ENCODE measurements at places on chromosomes 6 and 20. TPM values are rescaled to one million over a fixed set of nuclear protein-coding genes. Genes with fewer than 3 reads are reported as not detected.
A peak's percentile ranks its signal among the peaks of the same experiment; 100 is the strongest.

DNA sequence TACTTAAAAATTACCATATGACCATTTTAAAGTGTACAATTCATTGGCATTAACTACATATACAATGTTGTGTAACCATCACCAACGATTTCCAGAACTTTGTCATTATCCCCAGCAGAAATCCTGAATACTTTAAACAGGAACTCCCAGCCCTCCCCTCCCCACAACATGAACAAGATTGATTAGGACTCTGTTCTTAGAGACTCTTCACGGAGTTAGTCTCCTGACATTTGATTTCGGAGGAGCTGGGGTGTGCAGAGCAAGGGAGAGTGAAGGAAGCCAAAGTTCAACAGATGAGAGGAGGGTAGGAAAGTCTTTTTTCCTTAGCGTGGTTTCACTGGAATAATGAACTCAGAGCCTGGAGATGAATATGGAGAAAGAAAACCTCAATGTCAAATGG, 17.2 kb upstream of the QKI start:
- peak overlapping the region; percentile 71 for H3K4me3 ChIP-seq
- H3K36me3 ChIP-seq, result no peaks in the 10 kb centered on the region
- no peaks in the 10 kb centered on the region for H3K27me3 ChIP-seq
- H3K4me1 ChIP-seq, result peaks cover 14% of the 10 kb centered on the region

DNA sequence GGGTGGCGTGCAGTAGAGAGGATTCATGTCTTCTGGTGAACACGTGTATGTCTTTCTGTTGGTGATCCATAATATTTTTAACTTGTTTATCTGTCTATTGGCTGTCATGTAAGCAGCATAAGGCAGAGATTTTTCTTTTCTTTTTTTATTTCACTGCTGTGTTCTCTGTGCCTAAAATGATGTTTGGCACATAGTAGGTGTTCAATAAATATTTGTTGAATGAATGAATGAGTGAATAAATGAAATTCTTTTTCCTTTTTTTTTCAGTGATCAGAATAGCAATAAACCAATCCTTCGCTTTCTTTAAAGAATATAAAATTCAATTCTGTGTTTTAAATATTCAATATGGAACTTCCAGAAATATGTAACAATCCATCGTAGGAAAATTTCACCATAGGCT, 30.0 kb downstream of the MAK start:
- H3K27me3 ChIP-seq, result no peaks in the 10 kb centered on the region
- H3K36me3 ChIP-seq, result no peaks in the 10 kb centered on the region
- no peak overlapping the region for H3K4me3 ChIP-seq
- no peak for DNase-seq

DNA sequence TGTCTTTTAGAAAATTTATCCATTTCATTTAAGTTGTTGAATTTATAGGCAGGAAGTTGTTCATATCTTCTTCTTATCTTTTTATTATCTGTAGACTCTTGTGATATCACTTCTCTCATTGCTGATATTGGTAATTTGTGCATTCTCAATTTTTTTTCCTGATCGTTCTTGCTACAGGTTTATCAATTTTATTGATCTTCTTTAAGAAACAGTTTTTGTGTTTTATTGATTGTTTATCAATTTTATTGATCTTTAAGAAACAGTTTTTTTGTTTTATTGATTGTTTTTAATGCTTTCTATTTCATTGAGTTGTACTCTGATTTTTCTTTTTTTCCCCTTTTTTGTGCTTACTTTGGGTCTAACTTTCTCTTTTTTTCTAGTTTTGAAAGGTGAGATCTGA, 23.8 kb upstream of the SLC22A2 start:
- no peaks in the 10 kb centered on the region for H3K4me1 ChIP-seq
- no peaks in the 10 kb centered on the region for H3K27me3 ChIP-seq
- no peak overlapping the region for H3K27ac ChIP-seq
- no peak overlapping the region for H3K4me3 ChIP-seq

DNA sequence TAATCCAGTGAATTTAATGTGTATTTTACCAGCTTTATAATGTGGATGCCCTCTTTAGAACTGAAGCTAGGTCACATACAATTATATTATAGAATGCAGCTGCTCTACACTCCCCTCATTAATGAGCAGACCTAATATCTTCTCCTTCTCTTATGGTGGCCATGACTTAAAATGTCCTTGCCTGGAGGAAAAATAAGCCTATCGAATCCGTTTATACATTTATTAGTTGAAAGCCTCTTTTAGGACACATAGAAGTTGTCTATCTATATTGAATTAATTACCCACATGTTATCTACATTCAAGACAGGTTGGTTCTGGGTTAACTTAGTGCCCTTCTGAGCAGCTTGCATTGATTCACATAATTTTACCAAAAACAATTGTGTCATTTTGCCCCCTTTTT, 1716.8 kb downstream of the HACE1 start:
- no peak overlapping the region for H3K27ac ChIP-seq
- no peaks in the 10 kb centered on the region for H3K27me3 ChIP-seq
- H3K36me3 ChIP-seq, result no peaks in the 10 kb centered on the region

PROKR2 gene
- not detected for total RNA-seq

GRCh38 chr20:43383026-43383795, 74.5 kb upstream of the SRSF6 start:
- H3K27ac ChIP-seq, result 0 out of 2 replicates have a peak overlapping the region, but pooled peaks have one; percentile 22
- H3K27me3 ChIP-seq, result no peaks in the 10 kb centered on the region

DNA sequence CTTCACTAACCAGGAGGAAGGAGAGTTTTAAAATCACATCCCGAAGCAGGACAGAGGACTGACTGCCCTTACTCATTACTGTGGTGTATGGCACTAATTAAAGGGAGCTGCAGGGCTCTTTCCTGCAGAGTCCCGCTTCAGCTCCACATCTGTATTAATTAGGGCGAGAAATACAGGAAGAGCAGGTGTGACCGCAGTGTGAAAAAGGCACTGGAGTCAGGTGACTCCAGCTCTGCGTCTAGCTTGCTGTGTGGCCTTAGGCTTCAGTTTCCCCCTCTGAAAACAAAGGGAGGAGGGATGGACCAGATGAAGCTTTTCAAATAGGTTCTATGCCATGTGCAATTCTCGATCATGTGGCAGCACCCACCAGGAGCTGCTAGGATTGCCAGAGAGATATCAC, 34.0 kb downstream of the KIAA1755 start:
- no peaks in the 10 kb centered on the region for H3K36me3 ChIP-seq
- no peaks in the 10 kb centered on the region for H3K27me3 ChIP-seq
- no peak overlapping the region for H3K27ac ChIP-seq

MAFB gene
- total RNA-seq, result 1.8 TPM

DNA sequence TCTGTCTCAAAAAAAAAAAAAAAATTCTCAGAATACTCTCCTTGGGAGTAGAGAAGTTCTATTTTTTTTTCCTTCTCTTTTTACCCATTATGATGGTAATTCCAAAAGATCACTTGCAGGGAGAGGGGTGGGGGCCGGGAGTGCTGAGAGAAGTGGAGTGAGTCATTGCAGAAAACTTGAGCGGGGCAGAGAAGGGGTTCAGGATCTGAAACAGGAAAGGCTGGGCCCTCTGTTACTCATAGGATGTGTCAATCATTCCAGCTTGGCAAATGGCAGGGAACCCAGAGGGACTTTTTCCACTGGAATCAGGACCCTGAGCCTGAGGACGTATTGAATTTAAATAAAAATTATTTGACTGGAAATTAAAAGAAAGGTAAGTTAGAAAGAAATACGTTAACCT, 111.4 kb upstream of the ARMC2 start:
- H3K27me3 ChIP-seq, result no peaks in the 10 kb centered on the region
- DNase-seq, result peak; percentile 82
- peak overlapping the region; percentile 94 for H3K27ac ChIP-seq
- H3K4me3 ChIP-seq, result peak overlapping the region; percentile 17

DNA sequence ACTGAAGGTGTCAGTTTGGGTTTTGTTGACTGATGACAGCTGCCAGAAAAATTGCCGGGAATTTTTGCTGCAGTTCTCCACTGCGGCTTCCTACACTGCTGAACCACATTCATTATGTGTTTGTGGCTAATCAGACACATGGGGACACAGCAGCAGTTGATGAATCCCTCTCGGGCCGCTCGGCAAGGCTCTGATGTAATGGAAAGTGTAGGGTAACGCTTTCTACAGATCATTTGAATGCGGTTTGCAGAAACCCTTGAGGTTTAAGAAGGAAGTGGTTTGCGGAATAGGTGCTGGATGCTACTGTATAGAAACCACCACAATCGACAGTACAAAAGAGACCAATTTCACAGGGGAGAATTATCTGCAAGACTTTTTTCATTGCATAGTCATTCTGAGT, 138.7 kb upstream of the SASH1 start:
- H3K4me1 ChIP-seq, result no peaks in the 10 kb centered on the region
- peak overlapping the region; percentile 30 for H3K27ac ChIP-seq
- H3K36me3 ChIP-seq, result no peaks in the 10 kb centered on the region
- no peaks in the 10 kb centered on the region for H3K27me3 ChIP-seq
- peak; percentile 71 for DNase-seq
- 0 out of 2 replicates have a peak overlapping the region, but pooled peaks have one; percentile 3 for H3K4me3 ChIP-seq

DNA sequence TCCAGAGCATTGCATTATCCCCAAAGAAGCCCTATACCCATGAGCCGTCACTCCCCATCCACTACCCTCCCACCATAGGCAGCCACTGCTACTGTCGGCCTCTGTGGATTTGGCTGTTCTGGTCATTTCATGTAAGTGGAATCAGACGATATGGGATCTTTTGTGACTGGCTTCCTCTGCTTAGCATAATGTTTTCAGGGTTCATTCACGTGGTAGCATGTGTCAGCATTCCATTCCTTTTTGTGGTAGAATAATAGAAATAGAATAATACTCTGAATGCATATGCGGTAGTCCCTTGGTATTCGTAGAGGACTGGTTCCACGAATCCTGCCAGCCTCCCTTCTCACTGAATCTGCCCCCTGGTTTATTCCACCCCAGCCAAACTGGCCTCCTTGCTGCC, 402.6 kb upstream of the SULF2 start:
- no peak for DNase-seq
- no peaks in the 10 kb centered on the region for H3K4me1 ChIP-seq
- H3K36me3 ChIP-seq, result no peaks in the 10 kb centered on the region
- no peak overlapping the region for H3K27ac ChIP-seq
- no peak overlapping the region for H3K4me3 ChIP-seq

DNA sequence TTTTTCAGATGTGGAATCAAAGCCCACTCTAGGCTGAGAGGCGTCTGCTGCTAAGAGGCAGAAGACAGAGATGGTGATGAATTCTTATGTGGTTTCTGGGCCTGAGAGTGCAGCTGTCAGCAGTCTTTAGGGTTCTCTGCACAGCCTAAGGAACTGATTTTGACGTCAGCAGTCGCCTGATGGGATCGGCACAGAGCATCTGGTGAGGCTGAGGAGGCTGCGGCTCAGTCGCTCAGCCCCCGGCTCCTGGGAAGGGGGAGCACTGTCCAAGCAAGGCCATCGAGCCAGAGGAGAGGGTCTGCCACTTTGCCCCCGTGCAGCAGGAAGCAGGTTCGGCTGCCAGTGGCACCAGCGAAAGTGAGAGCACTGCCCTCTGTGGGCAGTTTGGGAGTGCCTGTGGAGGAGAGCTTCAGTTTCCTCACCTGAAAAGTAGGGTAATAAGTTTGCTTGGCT, 92.5 kb downstream of the TCP11 start:
- H3K4me1 ChIP-seq, result peaks cover 55% of the 10 kb centered on the region
- H3K36me3 ChIP-seq, result no peaks in the 10 kb centered on the region
- peak; percentile 79 for DNase-seq
- peak overlapping the region; percentile 38 for H3K4me3 ChIP-seq
- H3K27me3 ChIP-seq, result no peaks in the 10 kb centered on the region

- no peaks in the 10 kb centered on the region for H3K36me3 ChIP-seq
- no peak overlapping the region for H3K27ac ChIP-seq
- H3K4me3 ChIP-seq, result peak overlapping the region; percentile 10
- no peaks in the 10 kb centered on the region for H3K27me3 ChIP-seq
- peaks cover 9% of the 10 kb centered on the region for H3K4me1 ChIP-seq
Measured at GRCh38 chr6:129717277-129717676, 7.3 kb upstream of the ARHGAP18 start.

GRCh38 chr20:53608456-53609452, 15.1 kb upstream of the ZNF217 start:
- H3K36me3 ChIP-seq, result no peaks in the 10 kb centered on the region
- H3K27ac ChIP-seq, result peak overlapping the region; percentile 34
- DNase-seq, result peak; percentile 34
- 0 out of 2 replicates have a peak overlapping the region, but pooled peaks have one; percentile 7 for H3K4me3 ChIP-seq

CDC40 gene
- total RNA-seq, result 21.1 TPM

- no peak overlapping the region for H3K4me3 ChIP-seq
- H3K27me3 ChIP-seq, result no peaks in the 10 kb centered on the region
- no peak overlapping the region for H3K27ac ChIP-seq
- DNase-seq, result no peak
- H3K36me3 ChIP-seq, result no peaks in the 10 kb centered on the region
Measured at GRCh38 chr6:81806793-81807565, 54.5 kb upstream of the TENT5A start.

WFDC2 gene
- not detected for total RNA-seq

DNA sequence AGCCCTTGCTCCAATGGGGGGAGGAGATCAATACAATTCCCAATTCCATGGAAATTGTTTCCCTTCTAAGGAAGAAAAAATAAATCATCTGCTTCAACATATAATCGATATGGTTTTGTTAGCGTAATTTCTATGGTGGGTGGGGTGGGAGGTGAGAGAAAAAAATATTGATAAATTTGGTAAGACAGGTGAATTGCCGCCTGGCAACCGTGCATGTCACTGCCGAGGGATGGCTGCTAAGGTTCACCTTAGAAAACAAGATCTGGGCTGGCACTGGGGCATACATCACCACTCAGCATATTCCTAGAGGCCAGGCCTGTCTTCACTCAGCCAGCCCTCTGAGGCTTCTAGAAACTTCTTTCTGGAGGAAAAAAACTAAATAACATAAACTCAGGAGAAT, 104.1 kb downstream of the ZNF217 start:
- H3K27ac ChIP-seq, result no peak overlapping the region
- H3K4me1 ChIP-seq, result peaks cover 29% of the 10 kb centered on the region
- no peak overlapping the region for H3K4me3 ChIP-seq
- DNase-seq, result no peak
- H3K27me3 ChIP-seq, result no peaks in the 10 kb centered on the region

GRCh38 chr20:17714597-17714996, 14.8 kb downstream of the BANF2 start:
- H3K4me1 ChIP-seq, result no peaks in the 10 kb centered on the region
- no peak overlapping the region for H3K27ac ChIP-seq
- H3K36me3 ChIP-seq, result no peaks in the 10 kb centered on the region
- H3K27me3 ChIP-seq, result 0 out of 2 replicates have a peak, but pooled peaks cover 6% of the 10 kb centered on the region

DNA sequence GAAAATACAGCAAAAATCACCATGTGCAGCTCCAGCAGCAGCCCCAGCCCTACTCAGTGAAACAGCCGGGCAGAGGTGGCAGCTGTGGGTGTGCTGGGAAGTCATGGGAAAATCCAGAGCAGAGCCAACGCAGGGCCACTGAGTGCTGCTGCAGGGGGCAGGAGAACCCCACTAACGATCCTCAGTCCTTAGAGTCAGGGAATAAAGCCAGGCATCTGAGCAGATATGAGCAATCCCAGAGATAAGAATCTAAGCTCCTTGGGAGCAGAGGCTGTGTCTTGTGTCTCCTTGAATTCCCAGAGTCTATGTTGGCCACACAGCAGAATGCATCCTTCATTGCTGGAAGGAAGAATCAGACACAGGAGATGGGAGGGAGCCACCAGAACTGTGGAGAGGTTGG, 493.1 kb upstream of the MAP3K7 start:
- H3K4me1 ChIP-seq, result no peaks in the 10 kb centered on the region
- no peak for DNase-seq
- no peak overlapping the region for H3K4me3 ChIP-seq

GRCh38 chr6:24907919-24908649, 27.7 kb downstream of the RIPOR2 start:
- H3K27me3 ChIP-seq, result peaks cover 9% of the 10 kb centered on the region
- H3K4me3 ChIP-seq, result peak overlapping the region; percentile 78
- peaks cover 24% of the 10 kb centered on the region for H3K4me1 ChIP-seq
- no peaks in the 10 kb centered on the region for H3K36me3 ChIP-seq
